ENCODE measurements at places on chromosomes 6 and 20.

GRCh38 chr6:21591446-21591845 lies 2.1 kb upstream of the SOX4 start:
- no peak for DNase-seq

- DNase-seq, result no peak
Observed at GRCh38 chr6:91055959-91056358, 469.1 kb upstream of the MAP3K7 start.

- no peak for DNase-seq
Observed at GRCh38 chr6:100695445-100695844, 185.7 kb downstream of the ASCC3 start.

GRCh38 chr6:52958546-52959255 lies 36.4 kb downstream of the GSTA4 start:
- no peak for DNase-seq

DNA sequence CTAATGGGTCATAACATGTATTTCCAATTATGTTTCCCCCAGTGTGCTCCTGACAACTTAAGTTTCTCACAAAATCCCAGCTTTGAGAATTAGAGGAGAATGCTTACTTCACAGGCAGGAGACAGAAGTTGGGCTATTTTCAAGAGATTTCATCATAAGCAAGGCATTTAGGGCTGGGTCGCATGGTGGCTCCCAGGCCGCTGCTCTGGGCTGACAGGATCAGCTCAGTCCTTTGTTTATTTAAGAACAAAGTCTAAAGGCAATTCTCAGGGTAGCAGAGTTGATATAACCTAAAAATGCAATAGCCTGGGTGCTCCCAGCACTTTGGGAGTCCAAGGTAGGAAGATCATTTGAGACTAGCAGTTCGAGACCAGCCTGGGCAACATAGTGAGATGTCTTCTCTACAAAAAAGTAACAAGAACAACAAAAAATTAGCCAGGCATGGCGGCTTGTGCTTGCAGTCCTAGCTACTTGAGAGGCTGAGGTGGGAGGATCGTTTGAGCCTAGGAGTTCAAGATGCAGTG lies 10.9 kb downstream of the FOXQ1 start:
- DNase-seq, result no peak

DNA sequence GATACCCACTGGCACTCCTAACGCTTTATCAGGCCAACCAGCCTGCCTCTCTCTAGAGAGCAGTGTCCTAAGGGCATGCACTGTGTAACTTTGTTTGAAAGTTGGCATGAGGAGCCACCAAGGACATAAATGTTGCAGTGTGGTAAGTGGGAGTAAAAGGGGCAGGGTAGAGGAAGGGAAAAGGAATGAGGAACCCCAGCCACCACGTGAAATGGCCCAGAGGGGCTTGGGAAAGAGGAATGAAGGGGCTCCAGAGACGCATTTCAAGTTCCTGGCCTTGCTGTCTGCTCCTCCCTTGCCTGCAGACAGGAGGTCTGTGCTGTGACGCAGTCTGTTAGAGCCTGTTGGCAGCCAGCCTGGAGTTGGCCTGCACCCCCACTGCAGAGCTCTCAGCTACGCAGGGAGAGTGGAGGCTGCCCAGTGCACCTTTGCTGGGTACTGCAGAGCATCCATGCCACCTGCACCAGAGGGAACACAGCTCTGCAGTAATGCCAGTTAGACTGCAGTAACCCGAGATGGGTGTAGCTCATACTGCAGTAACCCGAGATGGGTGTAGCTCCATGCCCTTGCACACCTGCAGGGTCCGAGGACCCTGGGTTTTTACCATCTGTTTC lies 86.8 kb upstream of the SNAP25 start:
- DNase-seq, result peak; percentile 4

GRCh38 chr20:53517146-53517545 lies 76.5 kb downstream of the ZNF217 start:
- DNase-seq, result no peak

GRCh38 chr6:158711264-158711663 lies 61.4 kb downstream of the SYTL3 start:
- no peak for DNase-seq

DNA sequence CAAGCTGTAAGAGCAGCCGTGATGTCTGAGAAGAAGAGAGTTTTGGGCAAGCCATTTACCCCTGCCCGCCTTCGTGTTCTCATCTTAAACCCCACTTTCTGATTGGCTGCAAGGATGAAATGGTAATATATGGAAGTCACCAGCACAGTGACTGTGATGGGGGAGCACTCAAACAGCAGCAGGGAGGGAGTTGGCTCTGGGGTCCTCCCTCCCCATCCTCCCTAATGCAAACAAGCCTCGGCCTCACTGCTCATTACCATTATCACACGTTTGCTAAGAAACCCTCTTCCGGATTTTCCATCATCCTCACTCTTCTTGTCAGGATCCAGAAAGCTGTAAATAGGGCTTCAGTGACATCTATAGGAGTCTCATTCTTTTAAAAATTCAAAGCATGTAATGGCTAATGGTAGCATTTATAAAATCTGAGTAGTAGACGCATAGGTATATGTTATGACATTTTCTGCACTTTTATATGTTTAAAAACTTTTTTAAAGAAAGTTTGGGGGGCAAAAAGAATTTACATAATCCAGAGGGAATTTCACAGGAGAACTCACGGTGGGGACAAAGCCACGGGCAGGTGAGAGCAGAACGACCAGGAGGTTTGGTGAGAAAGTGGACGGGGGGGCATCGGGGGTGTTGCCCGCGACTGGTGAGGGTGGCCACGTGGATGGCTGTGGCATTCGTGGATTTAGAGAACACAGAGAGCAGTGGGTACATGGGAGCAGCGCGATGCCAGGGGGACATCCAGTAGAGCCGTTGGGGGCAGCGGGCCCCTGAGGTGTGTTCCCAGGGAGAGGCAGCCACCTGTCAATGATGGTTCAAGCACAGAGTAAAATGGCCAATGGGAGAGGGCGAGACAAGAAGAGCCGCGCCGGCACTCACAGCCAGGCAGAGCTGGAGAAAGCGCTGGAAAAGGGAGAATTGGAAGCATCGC lies 29.6 kb downstream of the SUMO4 start:
- no peak for DNase-seq

DNA sequence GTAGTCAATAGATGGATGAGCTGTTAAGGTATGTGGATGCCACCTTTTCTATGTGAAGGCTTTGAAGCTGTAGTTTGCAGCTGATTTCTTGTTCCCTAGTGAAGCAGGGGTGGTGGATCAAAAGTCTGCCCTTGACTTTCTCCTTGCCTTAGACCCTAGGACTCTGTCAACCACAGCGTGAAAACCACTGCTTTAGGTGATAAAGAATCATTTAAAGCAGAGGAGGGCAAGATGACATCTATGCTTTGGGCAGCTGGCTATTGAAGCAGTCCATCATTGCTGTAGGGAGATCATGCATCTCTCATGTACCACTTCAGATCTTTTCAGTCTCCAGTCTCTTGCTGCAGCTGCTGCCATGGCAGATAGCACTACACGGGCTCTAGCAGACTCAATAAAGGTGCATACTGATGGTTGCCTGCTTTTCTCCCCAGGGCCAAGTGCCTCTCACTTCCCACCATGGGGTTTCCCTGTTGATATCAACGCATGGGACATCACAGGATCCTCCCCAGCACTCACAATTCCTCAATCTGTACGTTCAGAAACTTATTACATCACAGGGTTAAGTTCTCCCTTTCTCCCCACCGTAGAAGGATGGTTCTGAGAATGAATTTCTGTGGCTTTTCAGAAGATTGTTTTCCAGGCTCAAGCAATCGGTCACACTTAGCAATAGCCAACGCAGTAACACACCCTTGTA lies 122.0 kb upstream of the STMND1 start:
- no peak for DNase-seq

DNA sequence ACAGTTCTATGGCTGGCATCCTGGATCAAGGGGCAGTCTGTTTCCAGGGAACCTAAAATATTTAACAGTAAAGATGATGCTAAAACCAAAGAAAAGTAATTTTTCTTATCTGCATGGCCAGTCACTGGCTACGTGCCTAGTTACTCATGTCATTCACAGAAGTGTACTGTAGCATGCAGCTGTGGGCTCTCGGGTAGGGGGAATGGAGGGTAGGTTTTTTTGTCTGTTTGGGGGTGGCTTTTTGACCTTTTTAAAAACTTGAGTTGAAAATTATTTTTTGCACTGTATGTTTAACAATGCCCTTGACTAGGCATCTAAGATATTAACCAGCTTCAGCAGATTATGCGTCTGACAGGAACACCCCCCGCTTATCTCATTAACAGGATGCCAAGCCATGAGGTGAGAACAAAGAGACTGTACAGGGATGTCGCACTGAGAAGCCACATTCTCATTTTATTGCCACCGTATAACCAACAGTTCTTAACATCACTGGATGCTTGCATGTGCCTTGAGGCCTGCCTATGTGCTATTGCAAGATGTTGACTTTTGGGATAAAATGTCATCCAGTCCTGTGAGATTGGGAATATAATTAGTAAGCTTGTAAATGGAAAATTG lies 30.3 kb upstream of the MAPK13 start:
- no peak for DNase-seq

DNA sequence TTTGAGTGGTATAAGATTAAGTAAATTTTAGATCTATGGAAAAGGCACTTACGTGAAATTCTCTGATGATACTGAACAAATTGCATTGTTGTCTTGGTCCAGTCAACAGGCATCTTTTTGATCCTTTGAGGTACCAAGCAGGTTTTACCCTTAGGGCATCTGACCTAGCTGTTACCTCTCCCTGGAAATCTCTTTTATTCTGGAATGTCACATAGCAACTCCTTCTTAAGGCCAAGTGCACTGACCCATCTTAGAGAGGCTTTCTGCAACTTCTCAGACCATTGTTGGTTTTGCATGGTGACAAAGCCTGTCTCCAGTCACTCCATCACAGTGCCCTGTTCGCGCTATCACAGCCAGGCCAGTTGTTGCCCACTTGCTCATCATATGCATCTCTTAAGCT lies 42.0 kb downstream of the TPD52L1 start:
- DNase-seq, result no peak

DNA sequence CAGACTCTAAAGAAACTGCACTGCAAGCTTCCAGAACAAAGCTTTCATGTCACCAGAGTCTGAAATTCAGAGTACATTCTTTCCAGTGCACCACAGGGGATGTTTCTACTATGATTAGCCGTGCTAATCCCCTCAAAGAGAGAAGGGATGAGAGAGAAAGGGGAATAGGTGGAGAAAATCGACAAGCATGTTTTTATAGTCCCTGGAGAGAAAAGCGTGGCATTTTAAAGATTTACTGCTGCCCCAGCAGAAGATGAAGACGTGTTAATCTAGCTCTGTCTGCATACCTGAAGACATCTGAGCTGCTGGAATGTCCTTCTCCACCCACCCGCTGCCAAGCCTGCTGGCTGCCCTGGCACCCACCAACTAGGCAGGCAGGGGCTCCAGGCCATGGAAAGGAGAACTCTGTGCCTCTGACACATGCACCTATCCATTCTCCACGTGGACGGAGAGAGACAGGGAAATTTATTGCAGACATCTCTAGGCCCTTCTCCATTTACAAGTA lies 4.1 kb downstream of the MYLK4 start:
- DNase-seq, result no peak

GRCh38 chr6:109087661-109088264 lies 6.9 kb downstream of the SESN1 start:
- DNase-seq, result no peak

GRCh38 chr6:169787797-169788196 lies 36.4 kb downstream of the ERMARD start:
- DNase-seq, result no peak

DNA sequence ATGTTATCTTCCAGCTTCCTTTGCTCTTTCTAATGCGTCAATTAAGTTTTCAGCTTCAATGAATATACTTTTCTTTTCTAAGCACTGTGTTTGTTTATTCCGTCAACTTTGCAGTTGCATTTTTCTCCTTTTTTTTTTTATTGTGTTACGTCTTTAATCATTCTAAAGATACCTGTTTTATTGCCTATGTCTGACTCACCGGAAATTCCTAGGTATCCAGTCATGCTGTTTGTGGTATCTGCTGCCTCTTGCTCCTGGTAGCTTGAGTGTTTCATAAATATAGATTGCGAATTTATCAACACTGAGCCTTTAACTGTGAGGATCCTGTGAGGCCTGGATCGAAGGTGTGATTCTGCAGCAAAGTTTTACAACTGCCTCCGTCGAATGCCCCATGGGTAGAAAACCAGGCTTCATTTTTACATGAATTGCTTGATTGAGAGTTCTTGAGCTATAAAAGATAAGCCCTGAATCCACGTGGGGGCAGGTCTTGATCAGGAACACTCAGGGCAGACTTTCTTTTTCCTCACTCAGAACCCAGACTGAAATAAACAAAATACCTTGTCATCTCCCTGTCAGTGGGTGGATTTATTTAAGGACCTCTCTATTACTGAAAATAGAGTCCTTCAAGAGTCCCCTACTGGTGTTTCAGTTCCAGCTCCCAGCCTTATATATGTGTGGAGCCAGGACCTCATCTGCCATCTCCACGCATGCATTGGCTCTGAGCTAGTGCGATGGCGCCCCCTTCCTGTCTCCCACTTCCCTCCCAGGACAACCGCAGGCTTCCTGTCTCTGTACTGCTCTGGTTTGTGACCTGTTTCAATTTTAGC lies 60.1 kb upstream of the LRRC1 start:
- no peak for DNase-seq

GRCh38 chr6:44446626-44447300 lies 59.3 kb downstream of the CDC5L start:
- DNase-seq, result no peak

GRCh38 chr6:90249034-90249433 lies 47.6 kb downstream of the BACH2 start:
- DNase-seq, result no peak

DNA sequence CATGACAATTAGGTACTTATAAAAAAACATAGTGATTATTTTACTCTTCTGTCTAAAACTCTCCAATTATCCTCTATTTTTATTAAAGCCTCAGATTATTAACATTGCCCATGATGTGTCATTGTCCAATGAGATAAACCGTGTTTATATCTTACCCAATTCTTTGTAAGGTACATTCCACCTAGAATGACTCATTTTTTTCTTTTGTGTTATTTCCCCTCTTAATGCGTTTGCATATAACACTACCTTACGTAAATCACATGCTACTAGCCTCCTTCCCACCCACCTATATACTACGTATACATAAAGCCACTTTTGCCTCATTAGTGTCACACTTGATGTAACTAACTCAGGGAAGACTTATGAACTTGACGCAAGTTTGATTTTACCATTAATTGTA lies 336.3 kb upstream of the PTCHD4 start:
- DNase-seq, result no peak

DNA sequence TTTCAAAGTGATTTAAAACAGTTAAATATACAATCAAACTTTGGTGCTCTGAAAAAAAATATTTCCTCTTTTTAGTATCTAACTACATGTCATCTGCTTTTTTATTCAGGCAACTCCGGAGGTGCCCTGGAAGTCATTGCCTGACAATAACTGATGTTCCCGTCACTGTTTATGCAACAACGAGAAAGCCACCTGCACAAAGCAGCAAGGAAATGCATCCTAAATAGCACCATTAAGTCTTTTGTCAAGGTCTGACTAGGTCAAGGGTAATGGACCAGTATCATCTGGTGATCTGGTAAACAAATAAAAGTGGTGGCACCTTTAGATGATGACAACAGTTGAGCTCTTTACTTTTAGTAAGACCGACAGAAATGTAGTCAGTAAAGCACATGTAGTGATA lies 13.2 kb downstream of the FAM229B start:
- DNase-seq, result no peak

GRCh38 chr20:18397030-18397429 lies 69.8 kb downstream of the DZANK1 start:
- no peak for DNase-seq

All from right kidney (tissue), 9 donors.